Effector memory CD8-positive, alpha-beta T cell (primary cell): ENCODE measurements at places on chromosomes 6 and 20.

- no peaks in the 10 kb centered on the region for H3K27me3 ChIP-seq
- peaks cover 54% of the 10 kb centered on the region for H3K36me3 ChIP-seq
- peaks cover 27% of the 10 kb centered on the region for H3K4me1 ChIP-seq
Measured at GRCh38 chr6:43172104-43173007, 1.3 kb downstream of the SRF start.

DNA sequence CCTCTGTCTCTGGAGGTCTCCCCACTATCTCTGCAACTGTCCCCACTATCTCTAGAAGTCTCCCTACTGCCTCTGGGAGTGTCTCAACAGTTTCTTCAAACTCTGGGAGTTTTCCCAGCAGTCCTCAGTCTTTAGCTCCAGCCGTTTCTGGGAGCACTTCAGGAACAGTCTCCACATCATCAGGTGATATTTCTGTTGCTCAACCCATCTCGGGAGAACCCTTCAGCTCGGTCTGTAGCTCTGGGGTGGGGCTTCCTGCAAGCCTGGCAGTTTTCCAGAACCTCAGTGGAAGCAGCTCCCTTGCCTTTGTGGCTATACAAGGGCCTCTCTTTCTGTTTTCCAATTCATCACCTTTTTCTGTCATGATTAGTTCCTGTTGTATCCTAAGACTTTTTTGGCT is 3.0 kb upstream of the SFTA2 start:
- no peak overlapping the region for H3K4me3 ChIP-seq
- peaks cover 61% of the 10 kb centered on the region for H3K27me3 ChIP-seq
- H3K27ac ChIP-seq = no peak overlapping the region

- no peaks in the 10 kb centered on the region for H3K27me3 ChIP-seq
- peak overlapping the region; percentile 18 for H3K4me3 ChIP-seq
- peak overlapping the region; percentile 93 for H3K27ac ChIP-seq
- peaks cover 40% of the 10 kb centered on the region for H3K4me1 ChIP-seq
- peaks cover 7% of the 10 kb centered on the region for H3K36me3 ChIP-seq
Measured at GRCh38 chr6:137798846-137799245, 68.2 kb upstream of the TNFAIP3 start.

- H3K27ac ChIP-seq = no peak overlapping the region
- no peak for DNase-seq
- H3K27me3 ChIP-seq = peaks cover 27% of the 10 kb centered on the region
- H3K4me1 ChIP-seq = no peaks in the 10 kb centered on the region
- H3K4me3 ChIP-seq = no peak overlapping the region
Measured at GRCh38 chr6:159833556-159833955, 33.5 kb downstream of the PNLDC1 start.

GRCh38 chr6:106056746-106057390 is 29.3 kb upstream of the PRDM1 start:
- H3K4me3 ChIP-seq = peak overlapping the region; percentile 39
- no peaks in the 10 kb centered on the region for H3K27me3 ChIP-seq
- H3K4me1 ChIP-seq = peaks cover 9% of the 10 kb centered on the region
- no peak for DNase-seq
- no peak overlapping the region for H3K27ac ChIP-seq

DNA sequence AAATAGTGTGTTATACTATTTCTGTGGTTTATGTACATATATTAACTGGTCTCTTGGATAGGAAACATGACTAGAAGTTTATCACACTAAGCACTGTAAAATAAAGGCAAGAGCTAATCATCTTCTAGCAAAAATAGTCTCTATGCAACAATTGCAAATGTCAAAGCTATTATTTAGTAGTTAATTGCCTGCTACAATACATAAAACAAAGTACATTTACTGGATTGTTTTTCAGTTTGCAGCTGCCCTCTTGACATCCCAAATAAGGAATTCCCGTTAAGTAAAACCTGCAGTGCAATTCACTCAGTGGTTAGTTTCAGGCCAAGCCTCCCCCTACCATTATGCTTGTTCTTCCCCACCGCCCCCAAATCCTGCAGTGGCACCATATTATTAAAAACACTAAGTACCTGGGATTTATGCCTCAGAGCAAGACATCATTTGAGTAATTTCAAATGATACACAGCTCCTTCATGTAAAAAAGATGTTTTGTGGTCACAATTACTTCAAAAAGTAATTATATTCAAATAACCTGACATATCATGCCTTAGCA is 1.6 kb upstream of the ATP5F1E start:
- H3K27me3 ChIP-seq = no peaks in the 10 kb centered on the region
- no peak overlapping the region for H3K4me3 ChIP-seq
- peaks cover 22% of the 10 kb centered on the region for H3K4me1 ChIP-seq
- H3K36me3 ChIP-seq = peaks cover 84% of the 10 kb centered on the region

GRCh38 chr6:45084257-45084656 is 243.9 kb upstream of the RUNX2 start:
- H3K36me3 ChIP-seq = no peaks in the 10 kb centered on the region
- no peak for DNase-seq
- no peak overlapping the region for H3K27ac ChIP-seq
- H3K27me3 ChIP-seq = no peaks in the 10 kb centered on the region
- no peak overlapping the region for H3K4me3 ChIP-seq

DNA sequence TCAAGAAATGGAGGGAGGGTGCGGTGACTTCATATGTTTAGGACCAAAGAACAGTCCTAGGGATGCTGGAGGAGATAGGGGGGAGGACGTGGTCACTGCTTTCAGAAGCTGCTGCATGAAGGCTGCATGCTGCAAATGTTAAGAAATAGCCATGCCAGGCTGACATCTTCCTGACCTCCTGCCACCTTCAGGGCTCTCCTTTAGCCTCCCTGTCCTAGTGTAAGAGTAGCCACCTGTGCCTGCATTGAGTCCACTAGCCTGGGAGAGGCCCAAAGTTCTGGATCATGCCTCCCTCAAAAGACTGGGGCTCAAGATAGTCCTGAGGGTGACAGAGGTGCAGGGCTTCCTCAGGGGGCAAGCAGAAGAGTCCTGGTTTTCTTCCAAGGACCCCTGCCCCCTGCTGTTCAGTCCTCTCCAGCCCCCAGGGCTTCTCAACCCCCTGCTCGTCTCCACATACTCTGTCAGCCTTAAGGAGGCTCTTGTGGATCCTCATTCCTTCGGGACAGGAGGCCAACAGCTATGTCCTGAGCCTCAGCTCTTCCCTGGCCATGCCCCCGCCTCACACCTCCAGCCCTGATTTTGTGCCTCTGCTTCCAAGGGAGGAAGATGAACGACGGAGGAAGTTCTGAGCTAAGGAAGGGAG is 96.3 kb downstream of the MRPL14 start:
- no peak overlapping the region for H3K4me3 ChIP-seq
- DNase-seq = no peak
- H3K27me3 ChIP-seq = peaks cover 65% of the 10 kb centered on the region
- peaks cover 2% of the 10 kb centered on the region for H3K4me1 ChIP-seq
- no peaks in the 10 kb centered on the region for H3K36me3 ChIP-seq

DNA sequence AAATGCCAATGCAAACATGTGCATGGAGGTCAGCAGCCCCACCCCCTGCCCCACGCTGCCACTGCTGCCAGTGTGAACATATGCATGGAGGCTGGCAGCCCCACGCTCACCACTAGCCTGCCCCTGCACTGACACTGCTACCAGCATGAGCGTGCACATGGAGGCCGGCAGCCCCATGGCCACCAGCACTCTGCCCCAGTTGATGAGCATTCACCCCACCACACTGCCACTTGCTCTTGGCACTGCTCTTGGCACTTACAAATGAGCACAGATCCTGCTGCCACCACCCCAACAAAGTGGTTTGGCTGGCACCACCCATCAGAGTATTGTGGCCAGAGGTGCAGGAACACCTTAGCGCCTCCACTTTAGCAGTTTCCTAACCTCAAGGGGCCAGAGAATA is 174.1 kb downstream of the KHDC1L start:
- H3K27me3 ChIP-seq = no peaks in the 10 kb centered on the region
- no peak overlapping the region for H3K27ac ChIP-seq
- peaks cover 4% of the 10 kb centered on the region for H3K4me1 ChIP-seq
- no peak overlapping the region for H3K4me3 ChIP-seq

DNA sequence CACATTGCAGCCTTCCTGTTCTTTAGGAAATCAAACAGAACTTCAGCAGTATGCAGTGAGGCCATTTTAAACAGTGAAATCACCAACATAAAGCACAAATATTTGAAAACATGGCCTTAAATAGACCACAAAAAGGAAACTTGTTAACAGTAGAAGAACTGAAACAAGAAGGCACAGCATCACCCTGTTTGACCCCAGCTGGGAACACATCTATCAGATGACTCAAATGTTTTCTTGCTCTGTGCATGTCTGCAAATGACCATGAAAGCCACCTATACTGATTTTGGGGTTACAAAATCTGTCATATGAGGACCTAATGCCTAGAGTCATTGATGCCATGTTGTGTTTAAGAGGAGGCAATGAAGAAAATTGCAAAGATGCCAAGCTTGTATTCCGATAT is 123.8 kb upstream of the ADGRF1 start:
- H3K4me1 ChIP-seq = no peaks in the 10 kb centered on the region
- no peak for DNase-seq
- no peak overlapping the region for H3K4me3 ChIP-seq
- H3K27ac ChIP-seq = no peak overlapping the region

- H3K4me3 ChIP-seq = no peak overlapping the region
- no peaks in the 10 kb centered on the region for H3K36me3 ChIP-seq
- DNase-seq = no peak
- no peaks in the 10 kb centered on the region for H3K27me3 ChIP-seq
- no peaks in the 10 kb centered on the region for H3K4me1 ChIP-seq
Measured at GRCh38 chr6:69378326-69378725, 418.5 kb downstream of the LMBRD1 start.

- no peak for DNase-seq
- no peak overlapping the region for H3K4me3 ChIP-seq
- no peak overlapping the region for H3K27ac ChIP-seq
Measured at GRCh38 chr20:23412026-23412425, 9.3 kb downstream of the NAPB start.

GRCh38 chr6:14337152-14337551 is 219.6 kb downstream of the CD83 start:
- H3K27me3 ChIP-seq = no peaks in the 10 kb centered on the region
- DNase-seq = no peak
- H3K27ac ChIP-seq = no peak overlapping the region

DNA sequence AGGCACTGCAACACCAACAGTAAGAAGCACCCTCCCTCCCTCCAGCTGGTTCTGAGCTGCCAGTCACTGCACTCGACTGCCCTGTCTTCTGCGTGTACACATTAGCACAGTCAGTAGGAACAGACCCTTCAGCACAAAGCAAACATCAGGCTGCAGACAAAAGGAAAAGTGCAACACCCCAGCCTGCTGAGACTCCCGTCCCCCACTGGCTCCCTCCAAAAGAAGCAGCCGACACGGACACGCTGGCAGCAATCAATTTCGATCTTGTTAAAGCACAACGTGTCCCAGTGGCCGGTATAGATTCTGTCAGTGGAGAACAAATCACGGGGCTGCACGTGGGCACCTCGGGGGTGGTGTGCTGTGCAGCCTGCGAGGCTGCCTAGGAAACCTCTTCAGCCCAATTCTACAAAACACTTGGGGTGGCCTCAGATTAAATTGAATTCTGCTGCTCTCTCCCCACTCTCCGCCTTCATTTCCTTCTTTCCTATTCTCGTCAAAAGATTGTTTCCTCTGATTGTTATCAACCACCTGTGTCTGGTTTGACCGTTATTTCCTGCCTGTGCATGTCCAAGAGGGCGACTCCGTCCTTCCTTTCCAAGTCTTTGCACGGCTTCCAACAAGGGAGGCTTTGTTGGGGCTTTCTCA is 38.7 kb downstream of the TRAF3IP2 start:
- no peak for DNase-seq
- peak overlapping the region; percentile 66 for H3K4me3 ChIP-seq
- H3K4me1 ChIP-seq = peaks cover 8% of the 10 kb centered on the region
- peak overlapping the region; percentile 64 for H3K27ac ChIP-seq
- no peaks in the 10 kb centered on the region for H3K27me3 ChIP-seq

GRCh38 chr6:129593233-129593564 is 116.8 kb downstream of the ARHGAP18 start:
- no peak overlapping the region for H3K4me3 ChIP-seq
- H3K27me3 ChIP-seq = no peaks in the 10 kb centered on the region
- H3K27ac ChIP-seq = no peak overlapping the region
- no peaks in the 10 kb centered on the region for H3K36me3 ChIP-seq
- no peaks in the 10 kb centered on the region for H3K4me1 ChIP-seq

- H3K4me1 ChIP-seq = no peaks in the 10 kb centered on the region
- DNase-seq = no peak
- H3K27me3 ChIP-seq = no peaks in the 10 kb centered on the region
- H3K4me3 ChIP-seq = no peak overlapping the region
- no peaks in the 10 kb centered on the region for H3K36me3 ChIP-seq
Measured at GRCh38 chr6:56280126-56280525, 32.7 kb upstream of the COL21A1 start.

GRCh38 chr20:46013829-46014516 is 5.3 kb downstream of the MMP9 start:
- peaks cover 48% of the 10 kb centered on the region for H3K4me1 ChIP-seq
- peak overlapping the region; percentile 61 for H3K27ac ChIP-seq
- peaks cover 65% of the 10 kb centered on the region for H3K27me3 ChIP-seq
- DNase-seq = peak; percentile 68
- peaks cover 13% of the 10 kb centered on the region for H3K36me3 ChIP-seq

DNA sequence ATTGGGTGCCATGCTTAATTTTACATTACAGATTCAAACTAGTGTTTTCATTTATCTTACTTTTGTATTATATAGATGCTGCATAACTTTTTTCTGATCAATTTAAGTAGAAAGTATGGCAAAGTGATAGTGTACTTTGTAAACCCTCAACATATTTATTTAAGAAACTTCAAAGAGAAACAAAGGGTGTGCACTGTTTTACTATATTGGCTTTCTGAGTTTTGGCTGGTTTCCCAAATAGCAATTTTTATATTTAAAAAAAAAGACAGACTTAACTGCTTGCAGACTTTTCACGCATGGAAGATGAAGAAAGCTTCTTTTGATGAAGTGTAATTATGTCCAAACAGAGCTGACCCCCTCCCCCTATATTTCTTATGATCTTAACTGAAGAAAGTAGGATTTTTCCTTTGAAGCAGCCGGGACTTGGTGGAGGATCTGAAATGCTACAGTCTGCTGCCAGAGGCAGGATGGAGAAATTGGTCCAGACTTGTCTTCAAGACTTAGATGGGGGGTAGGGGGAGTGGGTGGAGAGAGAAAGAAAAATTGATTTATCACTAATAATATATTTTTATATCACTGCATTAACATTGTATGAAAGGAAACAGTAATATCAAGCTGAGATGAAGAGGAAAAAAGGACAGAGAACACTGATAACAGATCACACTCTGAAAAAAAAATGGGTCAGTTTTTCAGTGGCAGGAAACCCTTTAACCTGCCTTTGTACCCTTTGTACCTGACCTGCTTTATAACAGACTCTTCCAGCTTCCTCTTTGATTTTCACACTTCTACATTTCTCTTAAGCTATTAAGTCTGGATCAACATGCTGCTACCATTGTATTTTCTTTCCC is 56.0 kb upstream of the SUPT3H start:
- no peaks in the 10 kb centered on the region for H3K27me3 ChIP-seq
- peaks cover 41% of the 10 kb centered on the region for H3K4me1 ChIP-seq
- peak overlapping the region; percentile 16 for H3K27ac ChIP-seq
- peaks cover 27% of the 10 kb centered on the region for H3K36me3 ChIP-seq
- peak overlapping the region; percentile 73 for H3K4me3 ChIP-seq
